ENCODE measurements at places on chromosomes 3 and 15.
A peak's percentile ranks its signal among the peaks of the same experiment; 100 is the strongest.

- DNase-seq: peak; percentile 51
Measured at GRCh38 chr3:172530566-172530965, 7.3 kb upstream of the TNFSF10 start.

GRCh38 chr15:89107984-89108383 is 19.7 kb downstream of the ABHD2 start:
- DNase-seq: no peak

- no peak for DNase-seq
Measured at GRCh38 chr3:3085782-3086181, 24.4 kb downstream of the IL5RA start.

GRCh38 chr15:34490417-34491193 is 53.0 kb upstream of the GOLGA8A start:
- no peak for DNase-seq

- no peak for DNase-seq
Measured at GRCh38 chr3:155778462-155778861, 27.6 kb downstream of the C3orf33 start.

GRCh38 chr15:36598529-36599177 is 19.2 kb downstream of the CDIN1 start:
- DNase-seq: no peak

DNA sequence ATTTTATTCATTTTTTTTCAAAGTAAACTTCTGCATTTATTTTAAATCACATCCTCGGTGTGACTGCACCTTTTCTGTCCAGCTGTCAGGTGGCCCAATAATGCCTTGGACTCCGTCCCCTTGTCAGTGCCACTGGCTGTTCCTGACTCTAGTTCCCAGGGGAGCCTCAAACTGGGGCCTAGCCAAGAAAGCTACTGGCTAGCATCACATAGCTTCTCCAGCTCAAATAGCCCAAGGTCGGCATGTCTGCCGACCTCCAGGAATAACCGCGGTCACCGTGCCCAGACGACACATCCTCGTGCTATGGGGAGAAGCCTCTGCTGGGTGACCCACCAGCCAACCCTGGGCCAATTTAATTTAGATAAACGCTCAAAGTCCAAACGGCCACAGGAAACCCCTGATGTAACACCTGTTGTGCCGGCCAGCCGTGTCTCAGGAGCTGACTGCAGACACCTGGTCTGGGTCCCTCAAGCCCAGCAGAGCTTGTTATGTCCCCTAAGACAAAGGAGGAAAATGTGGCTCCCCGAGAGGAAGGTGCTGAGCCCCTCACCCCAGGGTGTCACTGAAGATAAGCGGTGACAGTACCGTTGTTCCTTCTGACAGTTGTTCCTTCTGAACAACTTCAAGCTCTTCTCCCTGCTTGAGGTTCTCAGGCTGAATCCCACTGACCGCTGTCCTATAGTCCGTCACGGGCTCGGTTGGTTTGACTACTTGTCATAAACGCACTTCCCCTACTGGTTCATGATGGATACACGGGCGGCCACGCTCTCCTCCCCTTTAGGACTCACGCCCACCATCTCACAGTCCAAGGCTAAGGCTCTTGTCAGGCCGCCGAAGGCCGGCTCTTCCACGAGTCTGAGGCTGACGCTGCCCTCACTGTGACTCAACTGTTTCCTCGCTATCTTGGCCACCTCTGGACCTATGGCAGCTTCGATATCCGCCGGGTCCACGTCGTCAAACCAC is 126.2 kb downstream of the KLF13 start:
- no peak for DNase-seq

- no peak for DNase-seq
Measured at GRCh38 chr3:176953106-176954060, 243.9 kb downstream of the TBL1XR1 start.

DNA sequence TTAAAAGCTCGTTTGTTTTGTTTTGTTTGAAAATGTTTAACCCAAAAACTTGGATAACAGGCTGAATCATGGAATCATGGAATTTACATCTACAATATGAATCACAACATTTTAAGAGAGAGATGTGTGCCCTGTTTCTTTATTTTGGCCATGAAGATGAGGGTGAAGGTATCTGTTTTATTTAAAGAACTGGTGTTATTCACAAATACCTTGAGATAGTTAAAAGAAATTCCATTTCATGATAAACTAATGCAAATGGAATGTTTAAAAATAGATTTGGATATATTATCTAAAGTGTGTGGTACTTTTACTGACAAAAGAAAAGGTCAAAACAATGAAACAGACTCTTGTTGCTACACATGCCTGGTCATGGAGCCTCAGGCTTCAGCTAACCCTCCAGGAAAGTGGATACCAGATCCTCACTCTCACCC is 486.0 kb upstream of the CFAP20DC start:
- no peak for DNase-seq

GRCh38 chr15:50075319-50075718 is 43.7 kb downstream of the ATP8B4 start:
- DNase-seq: no peak

- DNase-seq: peak; percentile 17
Measured at GRCh38 chr3:34361921-34362320, 563.5 kb downstream of the PDCD6IP start.

GRCh38 chr3:11379238-11379823 is 107.1 kb downstream of the ATG7 start:
- peak; percentile 33 for DNase-seq

DNA sequence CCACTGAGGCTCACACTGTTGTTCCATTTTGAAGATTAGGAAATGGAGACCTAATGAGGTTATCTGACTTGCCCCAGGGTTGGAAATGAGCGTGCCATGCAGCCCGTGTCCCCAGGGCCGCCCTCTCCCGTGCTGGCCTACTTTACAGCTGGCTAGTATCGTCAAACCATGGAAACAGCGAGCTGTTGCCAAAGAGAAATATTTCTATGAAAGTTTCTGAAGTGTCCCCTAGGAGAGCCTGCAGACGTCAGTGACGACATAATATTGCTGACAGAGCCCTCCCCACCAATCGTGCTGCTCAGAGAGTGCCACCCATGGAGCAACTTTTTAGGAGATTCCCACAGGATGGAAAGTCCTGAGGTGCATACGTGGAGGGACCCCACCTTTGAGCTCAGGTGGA is 11.2 kb upstream of the FAM174B start:
- DNase-seq: no peak

DNA sequence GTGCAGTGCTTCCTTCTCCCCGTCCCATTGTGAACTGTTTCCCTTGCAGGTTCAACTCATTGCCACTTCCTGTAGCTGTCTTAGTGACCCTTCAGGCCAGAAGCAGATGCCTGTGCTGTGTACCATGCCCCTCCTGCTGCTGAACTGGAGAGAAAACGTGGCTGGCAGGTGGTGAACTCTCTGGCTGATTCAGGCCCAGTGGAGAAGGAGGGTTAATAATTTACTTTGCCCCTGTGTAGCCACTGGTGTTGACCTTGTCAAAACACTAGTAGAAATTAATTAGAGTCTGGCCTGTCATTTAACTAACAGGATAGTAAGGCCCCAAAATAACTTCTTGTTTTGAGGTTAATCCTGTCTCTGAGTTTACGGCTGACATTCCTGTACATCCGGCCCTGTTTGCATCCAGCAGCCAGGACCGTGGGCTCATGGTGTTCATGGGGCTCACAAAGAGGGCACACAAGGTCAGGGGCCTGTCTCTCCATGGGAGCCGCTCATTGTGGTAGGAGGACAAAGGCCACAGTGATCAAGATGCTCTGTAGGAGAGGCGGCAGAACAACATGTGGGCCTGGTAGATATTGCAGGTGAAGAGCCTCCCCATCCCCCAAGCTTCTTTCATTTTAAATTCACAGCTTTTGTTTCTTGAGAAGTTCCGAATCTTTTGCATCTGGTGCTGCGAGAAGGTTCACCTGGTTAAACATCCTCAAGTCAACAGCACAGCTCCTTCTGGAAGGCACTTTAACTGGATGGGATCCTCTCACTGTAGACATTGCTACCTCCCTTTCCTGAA is 101.6 kb downstream of the CGNL1 start:
- no peak for DNase-seq

GRCh38 chr3:13193320-13194284 is 120.4 kb upstream of the IQSEC1 start:
- no peak for DNase-seq

DNA sequence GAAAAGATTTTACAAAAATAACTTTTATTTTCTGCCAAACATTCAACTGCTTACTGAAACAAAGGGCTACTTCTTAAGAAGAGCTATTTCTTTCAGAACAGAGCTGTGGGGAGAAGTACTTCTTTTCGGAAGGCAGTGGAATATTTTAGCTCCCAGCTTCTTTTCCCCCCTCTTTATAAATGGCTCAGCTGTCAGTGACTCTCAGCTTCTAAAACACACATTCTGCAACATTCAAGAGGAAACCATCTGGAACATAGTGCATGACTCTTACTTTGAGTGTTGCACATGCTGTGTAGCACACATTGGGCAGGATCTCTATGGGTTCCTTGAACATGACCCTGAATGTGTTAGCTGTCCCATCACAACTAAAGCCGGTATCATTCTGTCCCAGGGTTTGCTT is 7.0 kb upstream of the C15orf40 start:
- no peak for DNase-seq

- DNase-seq: no peak
Measured at GRCh38 chr3:53342353-53342752, 5.0 kb downstream of the DCP1A start.

- DNase-seq: no peak
Measured at GRCh38 chr3:11739123-11739522, 95.4 kb upstream of the VGLL4 start.

DNA sequence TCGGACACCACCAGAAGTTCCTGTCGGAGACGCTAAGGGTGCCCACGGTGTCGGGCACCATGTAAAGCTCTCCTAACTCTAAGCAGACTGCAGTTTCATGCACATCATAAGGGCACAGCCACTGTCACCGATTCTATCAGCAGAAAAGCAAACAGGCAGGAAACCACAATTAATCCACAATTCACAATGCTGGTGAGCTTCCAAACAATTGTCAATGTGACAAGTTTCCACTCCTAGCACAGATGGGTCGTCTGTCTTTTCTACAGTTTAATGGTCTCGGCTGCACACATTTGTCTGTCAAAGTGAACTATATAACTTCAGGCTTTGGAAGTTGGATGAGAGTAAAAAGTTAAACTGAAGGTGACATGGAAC is 8.8 kb upstream of the OCA2 start:
- DNase-seq: no peak

GRCh38 chr3:36944012-36944640 is 728 bp downstream of the TRANK1 start:
- peak; percentile 21 for DNase-seq

DNA sequence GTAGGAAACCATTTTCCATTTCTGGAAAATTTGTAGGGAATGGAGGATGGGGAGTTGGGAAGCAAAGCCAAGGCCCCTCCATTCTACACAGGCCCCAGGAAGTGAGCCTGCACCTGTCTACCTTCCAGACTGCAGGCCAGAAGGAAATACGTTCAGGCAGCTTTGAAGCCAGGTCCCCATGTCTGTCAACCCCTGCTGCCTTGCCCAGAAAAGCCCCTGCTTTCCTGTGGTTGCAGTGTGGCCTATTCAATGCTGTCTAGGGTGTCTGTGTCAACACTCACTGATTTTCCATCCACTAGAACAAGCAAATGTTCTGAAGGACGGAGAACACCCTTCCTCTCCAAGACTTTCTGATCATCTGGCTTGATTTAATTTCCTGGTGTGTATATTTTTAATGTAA is 281.9 kb downstream of the TLE3 start:
- no peak for DNase-seq

- DNase-seq: peak; percentile 66
Measured at GRCh38 chr15:70752193-70752635, 11.1 kb downstream of the UACA start.

DNA sequence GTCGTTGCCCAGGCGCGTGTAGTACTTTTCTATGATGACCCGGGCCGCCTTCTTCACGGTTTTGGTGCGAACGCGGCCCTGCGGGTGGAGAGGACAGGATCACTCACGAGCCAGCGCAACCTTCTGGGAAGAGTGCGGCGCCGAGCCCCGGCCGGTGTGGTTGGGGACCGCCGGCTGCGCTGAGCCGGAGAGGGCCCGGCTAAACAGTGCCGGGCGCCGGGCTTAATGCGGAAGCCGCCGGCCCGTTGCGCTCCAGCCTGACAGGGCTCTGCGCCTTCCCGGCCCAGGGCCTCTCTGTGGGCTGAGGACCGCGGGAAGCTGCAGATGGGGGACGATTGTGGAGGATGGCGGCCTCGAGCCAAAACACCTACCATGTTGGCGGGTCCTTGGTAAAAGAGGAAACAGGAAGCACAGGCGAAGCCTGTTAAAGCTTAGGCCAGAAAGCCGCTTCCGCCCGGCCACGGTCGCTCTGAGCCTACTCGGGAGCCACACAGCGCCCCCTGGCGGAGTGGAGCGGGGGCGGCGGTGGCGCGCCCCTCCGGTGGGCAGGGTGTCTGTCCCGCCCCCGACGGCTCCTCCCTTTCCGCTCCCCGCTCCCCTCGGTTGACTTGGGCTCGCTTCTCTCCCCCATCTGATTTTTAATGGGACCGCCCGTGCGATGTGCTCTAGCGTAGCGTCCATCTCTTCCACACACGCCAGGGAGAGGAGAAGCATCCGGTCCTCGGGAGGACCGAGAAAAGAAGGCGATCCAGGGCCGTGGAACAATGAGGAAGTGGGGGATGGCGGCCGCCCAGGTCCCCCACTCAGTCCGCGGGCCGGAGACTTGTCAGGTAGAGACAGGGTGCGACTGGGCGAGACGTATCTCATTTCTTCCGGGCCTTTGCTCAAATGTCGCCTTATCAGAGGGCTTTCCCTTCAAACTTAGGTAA is at the start of gene RPS17:
Gene RPS17 (minus strand): TSS at position 403 of the 929 bp plus-strand sequence. CDS start 29 bp downstream, at position 374.
- DNase-seq: peak; percentile 97

DNA sequence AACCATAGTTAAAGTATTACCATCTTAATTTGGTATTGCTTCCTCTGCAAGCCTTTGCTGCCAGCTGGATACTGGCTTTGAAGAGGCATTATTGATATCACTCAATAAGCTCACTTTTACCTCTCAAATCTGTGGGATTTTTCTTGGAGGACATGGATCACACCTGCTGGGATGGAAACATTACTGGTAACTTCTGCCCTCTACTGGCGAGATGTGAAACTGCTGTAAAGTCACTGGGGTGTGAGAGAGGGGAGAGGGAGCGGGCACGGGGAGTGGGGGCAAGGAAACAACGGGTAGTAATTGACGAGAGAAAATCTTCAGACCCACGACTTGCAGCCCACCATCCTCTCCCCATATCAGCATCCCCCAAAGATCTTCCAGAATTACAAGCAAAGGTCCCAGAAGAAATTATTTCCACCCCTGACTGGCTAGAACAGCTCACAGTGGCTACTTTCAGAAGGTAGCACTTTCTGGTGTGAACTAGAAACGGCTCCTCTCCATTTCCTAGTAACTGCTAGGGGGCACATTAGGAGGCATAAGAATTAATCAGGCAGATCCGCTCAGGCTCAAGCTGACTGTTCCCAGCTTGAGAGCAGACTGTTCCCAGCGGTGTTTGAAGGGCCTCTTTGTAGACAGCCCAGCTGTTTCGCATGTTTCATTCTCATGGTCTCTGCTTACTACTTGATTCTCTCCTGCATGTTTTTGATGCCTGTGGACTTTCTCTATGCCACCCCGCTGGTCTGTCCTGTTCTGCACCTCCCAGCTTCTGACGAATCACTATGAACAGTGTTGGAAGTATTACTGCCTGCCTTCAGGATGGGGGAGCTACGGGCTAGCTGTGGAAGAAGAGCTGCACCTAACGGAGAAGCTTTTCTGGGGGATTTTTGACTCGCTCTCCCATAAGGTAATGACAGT is 230.4 kb upstream of the CHRM5 start:
- peak; percentile 51 for DNase-seq

All from activated CD4-positive, alpha-beta T cell treated with anti-CD3 and anti-CD28 coated beads, Interleukin-2, amount 10 ng/mL, durations not matched to agents 7 days and 5 days (primary cell).